Activated naive CD4-positive, alpha-beta T cell treated with Interleukin-2 at 50 U/mL for 16 hours (primary cell): ENCODE measurements at places on chromosomes 7 and 10.

GRCh38 chr10:132787495-132788179 is 1.7 kb upstream of the NKX6-2 start:
- no peak for DNase-seq

GRCh38 chr10:17430647-17431355 is 23.6 kb downstream of the ST8SIA6 start:
- peak; percentile 59 for DNase-seq

- DNase-seq: no peak
Measured at GRCh38 chr7:47188653-47189315, 393.1 kb downstream of the TNS3 start.

- DNase-seq: no peak
Measured at GRCh38 chr7:142812437-142813215, 41.9 kb downstream of the PRSS2 start.

- no peak for DNase-seq
Measured at GRCh38 chr10:84665883-84666463, 337.6 kb downstream of the CCSER2 start.

GRCh38 chr10:1608851-1609647 is 128.3 kb downstream of the ADARB2 start:
- no peak for DNase-seq

DNA sequence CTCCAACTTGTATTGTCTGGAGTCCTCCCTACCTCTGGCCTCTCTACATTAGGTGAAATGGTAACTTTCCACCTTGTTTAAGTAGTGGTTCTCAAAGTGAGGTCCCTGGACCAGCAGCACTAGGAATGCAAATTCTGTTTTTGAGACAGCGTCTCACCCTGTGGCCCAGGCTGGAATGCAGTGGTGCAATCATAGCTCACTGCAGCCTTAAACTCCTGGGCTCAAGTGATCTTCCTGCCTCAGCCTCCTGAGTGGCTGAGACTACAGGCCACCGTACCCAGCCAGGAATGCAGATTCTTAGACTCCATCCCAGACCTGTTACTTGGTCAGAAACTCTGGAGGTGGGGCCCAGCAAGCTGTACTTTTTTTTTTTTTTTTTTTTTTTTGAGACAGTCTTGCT is 6.8 kb upstream of the TBL2 start:
- no peak for DNase-seq

DNA sequence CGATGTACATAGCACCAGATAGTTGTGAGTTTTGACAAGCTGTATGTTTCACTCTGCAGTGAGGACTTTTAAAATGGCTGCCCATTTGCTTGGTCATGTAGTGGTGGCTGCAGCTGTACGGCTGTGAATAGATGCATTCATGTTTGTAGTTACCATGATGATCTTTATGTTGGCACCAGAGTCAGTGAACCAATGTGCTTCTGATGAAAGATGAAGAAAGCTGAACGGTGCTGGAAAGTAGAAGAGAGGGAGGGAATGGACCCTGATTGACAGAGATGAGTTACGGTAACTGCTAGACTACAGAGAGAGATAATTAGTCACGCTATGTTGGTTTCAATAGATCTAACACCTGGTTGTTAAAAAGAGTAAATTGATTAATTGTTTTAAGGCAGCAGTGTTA is 256.8 kb downstream of the CELF2 start:
- DNase-seq: no peak

- DNase-seq: no peak
Measured at GRCh38 chr10:52739380-52740154, 33.0 kb downstream of the MBL2 start.

GRCh38 chr10:123252779-123253178 is 98.6 kb downstream of the BUB3 start:
- DNase-seq: no peak

- DNase-seq: no peak
Measured at GRCh38 chr10:288316-289200, 153.3 kb downstream of the ZMYND11 start.

GRCh38 chr10:88194041-88194887 is 330.8 kb downstream of the PTEN start:
- DNase-seq: peak; percentile 28

DNA sequence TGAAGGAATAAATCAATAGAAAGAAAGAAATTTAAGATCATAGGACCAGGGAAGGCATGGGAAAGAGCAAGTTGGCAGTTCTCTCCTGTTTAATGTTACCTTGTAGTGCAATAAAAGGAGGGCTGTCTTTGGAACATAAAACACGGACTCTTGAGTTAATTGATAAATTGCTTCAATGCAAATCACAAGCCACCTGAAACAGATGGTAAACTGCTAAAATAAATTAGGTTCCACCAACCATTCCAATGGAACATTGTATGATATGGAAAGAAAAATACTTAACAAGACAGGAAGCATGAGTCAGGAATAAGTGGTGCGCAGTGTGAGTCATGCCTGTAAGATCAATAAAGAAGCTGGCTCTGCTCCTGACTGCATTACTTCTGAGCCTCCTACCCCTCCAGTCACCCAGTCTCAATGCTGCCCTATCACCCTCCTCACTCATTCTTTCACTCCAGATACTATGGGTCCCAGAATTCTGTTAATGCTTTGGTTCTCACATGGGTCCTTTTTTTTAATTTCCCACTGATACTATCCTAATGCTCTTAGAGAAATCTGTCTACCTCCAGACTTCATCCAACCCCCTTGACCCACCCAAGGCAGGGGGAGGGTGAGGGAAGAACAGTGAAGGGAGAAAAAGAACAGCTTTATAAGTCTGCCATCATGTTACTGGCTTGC is 78.9 kb downstream of the LRRC17 start:
- no peak for DNase-seq

DNA sequence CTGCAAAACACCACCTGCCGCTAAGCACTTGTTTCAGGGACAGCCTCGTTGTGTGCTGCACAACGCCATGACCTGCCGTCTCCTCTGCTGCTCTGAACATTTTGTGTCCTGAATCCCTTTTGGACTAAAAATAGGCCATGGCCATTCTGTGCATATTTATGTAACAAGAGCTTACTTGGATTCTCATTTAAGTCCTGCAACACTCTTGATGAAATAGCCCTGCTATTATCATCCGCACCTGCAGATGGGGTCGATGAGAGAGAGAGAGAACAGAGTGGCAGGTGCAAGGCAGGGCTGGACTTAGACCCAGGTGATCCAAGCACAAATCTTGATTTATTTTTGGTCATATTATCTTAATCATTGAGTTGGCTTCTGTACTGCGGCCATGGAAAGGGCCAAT is 121.2 kb upstream of the PRKCQ start:
- DNase-seq: no peak

DNA sequence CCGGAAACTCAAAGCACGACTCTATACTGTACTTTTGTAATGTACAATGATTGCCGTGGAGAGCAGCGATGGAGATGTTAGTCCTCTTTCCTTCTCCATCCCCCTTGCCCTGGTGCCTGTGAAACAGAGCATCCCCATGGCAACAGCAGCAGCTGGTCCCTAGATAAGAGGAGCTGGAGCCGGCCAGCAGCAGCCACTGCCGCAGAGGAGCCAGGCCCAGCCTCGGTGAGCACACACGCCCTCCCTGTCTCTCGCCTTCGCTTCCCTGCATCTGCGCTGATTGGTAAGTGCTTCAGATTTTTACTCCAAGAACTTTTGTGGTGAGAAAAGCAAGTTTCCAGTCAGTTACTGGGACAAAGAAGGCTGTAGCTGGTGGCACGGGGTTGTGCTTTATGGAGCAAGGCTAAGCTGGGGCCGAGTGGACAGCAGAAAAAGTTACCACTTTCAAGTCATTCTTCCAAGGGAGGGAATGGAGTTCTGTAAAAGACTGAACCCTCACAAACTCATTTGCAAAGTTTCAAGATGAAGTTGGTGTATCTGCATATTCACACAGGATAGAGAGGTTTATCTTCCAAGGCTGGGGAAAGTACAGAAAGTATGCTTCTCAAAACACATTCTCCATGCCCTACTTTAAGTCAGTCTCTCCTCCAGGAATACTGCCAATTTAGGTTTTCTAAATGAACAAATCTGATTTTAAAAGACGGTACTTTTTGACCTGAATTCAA is at the start of gene PPP1R17:
Gene PPP1R17 (plus strand): TSS at position 192 of the 725 bp plus-strand sequence. CDS start 5,227 bp downstream, outside the sequence.
- DNase-seq: no peak

GRCh38 chr10:122632031-122632430 is 67.6 kb downstream of the C10orf120 start:
- DNase-seq: no peak

- no peak for DNase-seq
Measured at GRCh38 chr7:121376979-121377378, 19.1 kb downstream of the FAM3C start.

DNA sequence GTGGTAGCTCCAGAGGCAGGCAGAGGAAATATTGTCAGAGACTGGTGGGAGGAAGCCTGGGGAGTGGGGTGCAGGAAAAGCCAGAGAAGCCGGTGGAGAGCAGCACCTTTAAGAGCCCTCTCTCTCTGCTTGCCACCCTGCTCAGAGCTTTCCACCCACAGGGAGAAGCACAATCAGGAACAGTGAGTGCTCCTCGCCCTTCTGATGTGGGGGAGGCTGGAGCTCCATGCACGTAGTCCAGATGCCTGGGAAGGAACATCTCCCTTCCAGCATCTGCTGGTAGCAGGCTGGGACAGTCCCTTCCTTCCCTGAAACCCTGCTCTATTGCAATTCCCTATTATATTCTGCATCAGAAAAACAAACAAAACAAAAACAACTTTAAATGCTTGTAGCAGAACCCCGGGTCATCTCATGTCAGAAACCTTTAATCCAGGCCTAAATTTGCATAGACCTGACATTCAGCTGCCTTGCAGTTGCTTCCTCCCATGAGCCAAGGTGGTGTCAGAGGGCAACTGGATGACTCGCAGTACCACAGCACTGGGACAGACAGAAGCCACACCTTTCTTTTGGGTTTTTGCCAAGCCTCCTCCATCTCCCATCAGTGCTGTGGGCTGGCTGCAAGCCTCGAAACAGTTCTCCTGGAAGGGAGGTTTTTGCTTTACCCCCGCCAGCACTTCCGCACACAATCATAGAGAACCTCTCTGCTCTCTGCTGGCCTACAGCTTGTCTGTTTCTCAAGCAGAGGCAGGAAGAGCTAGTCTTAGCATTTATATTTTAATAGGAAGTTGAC is 13.1 kb downstream of the AVPI1 start:
- DNase-seq: no peak

GRCh38 chr10:79140085-79140793 is 71.5 kb downstream of the ZMIZ1 start:
- DNase-seq: no peak

- no peak for DNase-seq
Measured at GRCh38 chr7:92681633-92682032, 91.4 kb upstream of the FAM133B start.

DNA sequence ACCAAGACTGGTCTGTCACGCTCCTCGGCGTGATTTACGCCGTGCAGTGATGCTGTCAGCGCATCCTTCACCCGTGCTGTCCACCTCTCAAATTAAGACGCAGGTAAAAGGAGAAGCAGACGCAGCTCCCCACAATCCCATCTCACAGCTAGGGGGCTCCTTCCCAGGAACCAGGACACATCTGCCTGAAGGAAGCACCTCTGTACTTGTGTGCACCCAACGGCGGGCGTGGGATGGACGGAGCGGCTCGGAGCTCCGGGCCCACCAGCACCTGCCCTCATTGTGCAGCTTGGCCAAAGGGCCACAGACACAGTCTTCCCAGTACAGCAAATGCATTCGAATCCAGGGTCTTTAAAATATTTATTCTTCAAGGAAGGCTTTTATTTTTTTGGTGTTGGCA is 55.3 kb downstream of the STK32C start:
- no peak for DNase-seq

DNA sequence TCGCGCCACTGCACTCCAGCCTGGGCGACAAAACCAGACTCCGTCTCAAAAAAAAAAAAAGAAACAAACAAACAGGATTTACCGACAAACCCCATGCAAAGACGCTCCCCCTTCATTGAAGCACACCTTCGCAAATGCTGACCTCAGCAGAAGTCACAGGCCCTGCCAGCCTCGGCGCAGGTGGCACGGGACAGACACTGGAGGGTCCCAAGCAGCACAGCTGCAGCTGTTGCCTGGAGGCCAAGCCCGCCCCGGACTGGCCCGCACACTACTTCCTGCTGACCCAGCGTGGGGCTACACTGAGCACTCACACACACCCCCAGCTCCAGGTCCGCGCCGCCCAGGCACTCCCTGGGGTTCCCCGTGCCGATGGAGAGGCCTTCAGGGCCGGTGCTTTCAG is 31.2 kb downstream of the SNX8 start:
- DNase-seq: no peak

DNA sequence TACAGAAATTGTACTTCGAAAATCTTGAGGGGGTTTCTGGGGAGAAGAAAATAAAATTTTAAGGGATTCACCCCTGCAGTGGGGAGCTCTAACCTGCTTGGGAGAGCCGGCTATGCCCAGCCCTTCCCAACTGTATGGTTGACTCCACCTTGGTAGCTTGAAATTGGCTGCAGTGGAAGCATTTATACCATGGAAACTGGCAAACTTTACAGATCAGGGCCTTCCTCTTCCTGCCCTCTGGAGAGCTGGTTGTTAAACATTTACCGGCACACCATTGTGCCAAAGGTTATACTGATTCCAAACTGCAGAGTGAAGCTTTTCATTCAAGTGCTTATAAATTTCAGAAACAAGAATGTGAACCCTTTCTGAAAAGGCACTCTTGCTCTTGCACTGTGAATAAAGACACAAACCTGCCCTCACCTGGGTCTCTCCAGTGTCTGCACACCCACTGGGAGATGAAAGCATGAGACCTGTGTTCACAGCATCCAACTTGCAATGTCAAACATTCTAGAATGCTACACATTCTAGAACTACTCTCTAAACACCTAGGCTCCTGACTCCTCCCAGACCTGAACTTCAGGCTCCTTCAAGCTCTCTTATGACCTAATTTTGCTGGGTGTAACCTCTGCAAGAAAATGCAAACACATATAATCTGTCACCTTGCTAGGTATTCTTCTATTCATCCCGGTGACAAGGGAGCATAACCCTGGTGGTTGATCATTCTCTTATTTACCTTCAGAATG is 44.7 kb downstream of the ABLIM1 start:
- DNase-seq: no peak

DNA sequence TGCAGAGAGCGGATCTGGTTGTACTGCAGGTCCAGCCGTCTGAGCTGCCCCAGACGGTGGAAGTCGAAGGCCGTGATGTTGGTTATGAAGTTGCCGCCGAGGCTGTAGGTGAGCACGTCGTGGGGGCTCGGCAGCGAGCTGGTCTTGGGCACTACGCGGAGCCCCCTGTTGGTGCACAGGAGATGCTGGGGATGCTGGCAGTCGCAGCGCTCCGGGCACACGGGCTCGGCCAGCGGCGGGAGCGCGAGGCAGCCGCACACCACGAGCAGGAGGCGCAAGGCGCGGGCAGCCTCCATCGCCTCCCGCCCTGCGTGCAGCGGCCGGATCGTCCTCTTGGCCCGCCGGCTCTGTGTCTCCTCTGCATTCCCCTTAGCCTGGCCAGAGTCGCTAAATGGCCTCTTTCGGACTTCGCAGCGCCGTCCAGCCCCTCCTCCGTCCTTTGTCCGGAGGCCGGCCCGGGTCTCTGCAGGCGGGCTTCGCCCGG is 337 bp downstream of the TRIL start:
- no peak for DNase-seq

- DNase-seq: no peak
Measured at GRCh38 chr7:87926581-87927461, 7.2 kb upstream of the ADAM22 start.

GRCh38 chr10:633279-634245 is 55.9 kb downstream of the DIP2C start:
- no peak for DNase-seq

- DNase-seq: no peak
Measured at GRCh38 chr10:119419931-119420330, 122.6 kb downstream of the RGS10 start.

GRCh38 chr7:45511721-45512597 is 62.2 kb upstream of the ADCY1 start:
- DNase-seq: no peak
